ENCODE measurements at places on chromosomes 7 and 10. TPM values are rescaled to one million over a fixed set of nuclear protein-coding genes. Genes with fewer than 3 reads are reported as not detected.

Gene HOXA4
- not detected for total RNA-seq

Gene HOXA6
- total RNA-seq, result not detected

Gene MEIG1
- total RNA-seq, result not detected

Gene PARD3
- total RNA-seq, result 41.4 TPM

Gene PNLIPRP1
- not detected for total RNA-seq

Gene DNTT
- total RNA-seq, result not detected

Gene EPHB4
- 83.1 TPM for total RNA-seq

Gene SUFU
- 3.0 TPM for total RNA-seq

Gene NUP205
- 33.1 TPM for total RNA-seq

Gene CARD11
- not detected for total RNA-seq

Gene STEAP1B
- total RNA-seq, result 7.3 TPM

Gene LRRC72
- total RNA-seq, result not detected
